ENCODE measurements at places on chromosomes 3 and 15. TPM values are rescaled to one million over a fixed set of nuclear protein-coding genes. Genes with fewer than 3 reads are reported as not detected.
A peak's percentile ranks its signal among the peaks of the same experiment; 100 is the strongest.

- no peak for DNase-seq
Observed at GRCh38 chr15:81264072-81264857, 59.7 kb downstream of the STARD5 start.

- DNase-seq: no peak
Observed at GRCh38 chr3:88025001-88025552, 33.7 kb downstream of the CGGBP1 start.

ATP8B4 gene
- total RNA-seq: 16.5 TPM

DNA sequence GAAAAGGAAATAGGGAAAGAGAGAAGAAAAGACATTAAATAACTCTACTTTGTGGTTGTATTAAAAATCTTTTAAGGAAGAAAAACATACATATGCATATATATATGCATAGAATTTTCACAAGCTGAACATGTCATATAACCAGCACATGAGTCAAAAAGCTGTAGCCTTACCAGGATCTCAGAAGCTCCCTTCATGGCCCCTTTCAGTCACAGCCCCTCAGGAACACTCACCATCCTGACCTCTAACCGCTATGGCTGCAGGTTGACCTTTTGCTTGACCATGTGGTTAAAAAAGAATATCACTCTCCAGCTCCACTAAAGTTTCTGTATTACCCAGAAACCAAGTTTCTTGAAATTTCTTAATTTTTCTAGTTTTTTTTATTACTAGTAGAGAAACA lies 103.4 kb downstream of the CHST2 start:
- DNase-seq: no peak

DNA sequence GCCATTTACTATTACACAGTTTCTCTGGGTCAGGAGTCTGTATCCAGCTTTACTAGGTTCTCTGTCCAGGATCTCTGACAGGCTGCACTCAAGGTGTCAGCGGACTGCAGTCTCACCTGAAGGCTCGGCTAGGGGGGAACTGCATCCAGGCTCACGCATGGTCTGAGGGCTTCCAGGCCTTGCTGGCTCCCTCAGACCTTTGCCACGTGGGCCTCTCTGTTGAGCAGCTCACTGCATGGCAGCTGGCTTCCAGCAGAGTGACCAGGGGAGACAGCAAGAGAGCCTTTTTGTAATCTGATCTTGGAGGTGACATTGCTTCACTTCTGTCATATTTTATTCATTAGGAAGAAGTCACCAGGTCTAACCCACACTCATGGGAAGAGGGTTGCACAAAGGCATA lies 152.3 kb downstream of the CACNA2D3 start:
- DNase-seq: no peak

SLC12A1 gene
- total RNA-seq: not detected

DNA sequence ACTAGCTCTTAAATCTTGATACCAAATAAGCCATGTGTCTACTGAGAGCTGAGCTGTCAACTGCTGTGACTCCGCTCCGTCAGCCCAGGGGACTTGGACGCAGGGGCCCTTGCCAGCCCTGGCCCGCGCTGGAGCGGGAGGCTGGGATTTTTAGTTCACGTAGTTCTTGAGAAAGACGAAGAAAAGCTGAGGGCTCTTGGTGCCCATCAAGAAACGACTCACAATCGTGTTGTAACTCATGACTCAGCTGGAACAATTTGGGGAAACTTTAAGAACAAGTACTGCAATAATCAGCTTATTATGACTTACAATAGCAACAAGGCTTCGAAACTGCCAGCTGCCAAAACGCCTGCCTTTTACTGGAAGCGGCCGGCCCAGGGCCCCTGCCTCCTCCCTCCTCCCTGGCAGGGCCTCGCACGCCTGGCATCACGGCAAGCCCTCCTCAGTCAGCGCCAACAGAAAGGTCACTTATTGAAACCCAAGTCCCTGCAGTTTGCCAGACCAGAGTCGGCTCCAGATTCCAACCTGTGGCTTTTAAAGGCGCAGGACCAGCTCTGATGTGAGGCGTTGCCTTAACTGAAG lies 60.3 kb downstream of the RGMA start:
- DNase-seq: peak; percentile 86

DNA sequence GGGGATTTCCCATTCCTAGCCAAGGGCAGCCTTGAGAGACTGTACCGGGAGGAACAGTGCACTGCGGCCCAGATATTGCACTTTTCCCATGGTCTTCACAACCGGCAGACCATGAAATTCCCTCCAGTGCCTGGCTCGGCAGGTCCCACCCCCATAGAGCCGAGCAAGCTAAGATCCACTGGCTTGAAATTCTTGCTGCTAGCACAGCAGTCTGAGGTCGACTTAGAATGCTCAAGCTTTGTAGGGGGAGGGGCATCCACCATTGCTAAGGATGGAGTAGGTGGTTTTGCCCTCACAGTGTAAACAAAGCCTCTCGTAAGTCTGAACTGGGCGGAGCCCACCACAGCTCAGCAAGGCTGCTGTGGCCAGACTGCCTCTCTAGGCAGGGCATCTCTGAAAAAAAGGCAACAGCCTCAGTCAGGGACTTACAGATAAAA lies 156.3 kb downstream of the FRMD5 start:
- no peak for DNase-seq

Measured in sciatic nerve (tissue), 2 donors.